Activated CD4-positive, alpha-beta T cell treated with anti-CD3 and anti-CD28 coated beads, Interleukin-2, amount 10 ng/mL, durations not matched to agents 24 days and 14 days (primary cell): ENCODE measurements at places on chromosomes 6 and 20. TPM values are rescaled to one million over a fixed set of nuclear protein-coding genes. Genes with fewer than 3 reads are reported as not detected.

DNA sequence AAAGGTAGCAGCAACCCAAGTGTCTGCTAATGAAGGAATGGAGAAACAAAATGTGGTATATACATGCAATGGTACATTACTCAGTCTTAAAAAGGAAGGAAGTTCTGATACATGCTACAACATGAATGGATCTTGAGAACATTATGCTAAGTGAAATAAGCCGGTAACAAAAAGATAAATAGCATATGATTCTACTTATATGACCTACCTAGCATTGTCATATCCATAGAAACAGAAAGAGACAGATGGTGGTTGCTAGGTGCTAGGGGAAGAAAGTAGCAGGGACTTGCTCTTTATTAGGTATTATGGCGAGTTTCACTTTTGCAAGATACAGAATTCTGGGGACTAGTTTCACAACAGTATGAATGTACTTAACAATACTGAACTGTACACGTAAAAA lies 46.6 kb downstream of the UBR2 start:
- H3K4me3 ChIP-seq, result no peak overlapping the region
- DNase-seq, result no peak
- H3K27me3 ChIP-seq, result no peaks in the 10 kb centered on the region
- peak overlapping the region; percentile 3 for H3K27ac ChIP-seq
- peaks cover 24% of the 10 kb centered on the region for H3K36me3 ChIP-seq

GRCh38 chr6:143232849-143233248 lies 172.2 kb downstream of the AIG1 start:
- H3K4me3 ChIP-seq, result no peak overlapping the region
- no peak overlapping the region for H3K27ac ChIP-seq
- DNase-seq, result peak; percentile 74

PRL gene
- not detected in 2 replicates for total RNA-seq

DNAH8 gene
- total RNA-seq, result 0.02 TPM in 1 of 2 replicates, not detected in the other

DNA sequence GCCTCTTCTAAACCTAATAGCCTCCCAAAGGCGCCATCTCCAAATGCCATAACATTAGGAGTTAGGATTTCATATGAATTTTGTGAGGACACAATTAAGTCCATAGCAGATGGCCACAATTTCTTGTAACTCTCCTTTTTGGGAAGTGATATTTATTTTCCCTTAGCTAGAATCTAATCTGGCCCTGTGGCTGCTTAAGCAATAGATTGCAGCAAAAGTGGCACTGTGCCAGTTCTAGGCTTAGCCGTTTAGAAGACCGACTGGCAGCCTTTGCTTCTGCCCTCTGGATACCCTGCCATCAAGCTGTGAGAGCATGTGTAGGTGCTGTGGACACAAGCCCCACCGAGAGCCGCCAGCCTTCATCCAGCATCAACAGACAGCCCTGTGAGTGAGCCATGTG lies 15.9 kb upstream of the ADGB start:
- no peak for DNase-seq
- H3K4me3 ChIP-seq, result no peak overlapping the region
- H3K27ac ChIP-seq, result no peak overlapping the region
- no peaks in the 10 kb centered on the region for H3K4me1 ChIP-seq

PPP1R16B gene
- 133 TPM in 2 replicates for total RNA-seq

SIRPB2 gene
- total RNA-seq, result not detected in 2 replicates

HEY2 gene
- not detected in 2 replicates for total RNA-seq

DNA sequence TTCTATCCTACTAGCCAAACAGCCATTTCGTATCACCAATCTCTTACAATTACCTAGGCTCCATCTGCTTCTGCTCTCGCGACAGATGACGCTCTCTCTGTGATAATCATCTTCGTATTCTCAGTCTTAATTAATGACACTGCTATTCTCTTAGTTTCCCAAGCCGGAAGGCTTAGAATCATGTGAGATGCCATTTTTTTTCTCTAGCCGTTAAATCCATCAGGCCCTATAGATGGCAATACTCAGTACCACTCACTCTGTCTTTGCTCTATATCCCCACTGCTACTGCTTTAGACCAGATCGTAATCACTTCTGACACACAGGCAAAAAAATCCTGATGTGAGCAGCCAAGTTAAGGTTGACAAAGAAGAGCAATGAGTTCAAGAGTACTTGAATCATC lies 2.1 kb upstream of the THEMIS start:
- H3K36me3 ChIP-seq, result peaks cover 31% of the 10 kb centered on the region
- H3K4me3 ChIP-seq, result peak overlapping the region; percentile 20

LAMP5 gene
- not detected in 2 replicates for total RNA-seq

- H3K27ac ChIP-seq, result no peak overlapping the region
- no peak overlapping the region for H3K4me3 ChIP-seq
- H3K4me1 ChIP-seq, result no peaks in the 10 kb centered on the region
- no peaks in the 10 kb centered on the region for H3K27me3 ChIP-seq
These were observed 22.8 kb downstream of the NPEPL1 start for GRCh38 chr20:58715391-58715800.

NT5E gene
- 14.8 and 15.2 TPM in 2 replicates for total RNA-seq

INSM1 gene
- total RNA-seq, result 46.7 and 48.8 TPM in 2 replicates

DNA sequence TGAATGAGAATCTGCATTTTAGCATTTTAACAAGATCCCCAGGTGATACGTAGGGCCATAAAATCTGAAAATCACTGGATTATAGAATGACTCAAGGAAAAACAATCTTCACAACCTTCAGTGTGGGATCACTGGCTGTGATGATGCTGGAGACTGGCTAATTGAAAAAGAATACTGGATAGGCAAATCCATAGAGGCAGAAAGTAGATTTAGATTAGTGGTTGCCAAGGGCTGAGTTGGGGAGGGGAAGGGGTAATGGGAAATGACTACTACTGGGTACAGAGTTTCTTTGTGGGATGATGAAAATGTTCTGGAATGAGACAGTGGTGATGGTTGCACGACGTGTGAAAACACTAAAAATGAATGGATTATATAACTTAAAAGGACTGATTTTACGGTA lies 84.1 kb downstream of the CDK19 start:
- no peak overlapping the region for H3K27ac ChIP-seq
- peaks cover 19% of the 10 kb centered on the region for H3K36me3 ChIP-seq
- DNase-seq, result no peak
- no peak overlapping the region for H3K4me3 ChIP-seq
- H3K27me3 ChIP-seq, result no peaks in the 10 kb centered on the region
- H3K4me1 ChIP-seq, result no peaks in the 10 kb centered on the region

GRCh38 chr6:108293527-108294296 lies 1.1 kb upstream of the AFG1L start:
- DNase-seq, result no peak
- H3K27ac ChIP-seq, result peak overlapping the region; percentile 100
- peak overlapping the region; percentile 99 for H3K4me3 ChIP-seq

DNA sequence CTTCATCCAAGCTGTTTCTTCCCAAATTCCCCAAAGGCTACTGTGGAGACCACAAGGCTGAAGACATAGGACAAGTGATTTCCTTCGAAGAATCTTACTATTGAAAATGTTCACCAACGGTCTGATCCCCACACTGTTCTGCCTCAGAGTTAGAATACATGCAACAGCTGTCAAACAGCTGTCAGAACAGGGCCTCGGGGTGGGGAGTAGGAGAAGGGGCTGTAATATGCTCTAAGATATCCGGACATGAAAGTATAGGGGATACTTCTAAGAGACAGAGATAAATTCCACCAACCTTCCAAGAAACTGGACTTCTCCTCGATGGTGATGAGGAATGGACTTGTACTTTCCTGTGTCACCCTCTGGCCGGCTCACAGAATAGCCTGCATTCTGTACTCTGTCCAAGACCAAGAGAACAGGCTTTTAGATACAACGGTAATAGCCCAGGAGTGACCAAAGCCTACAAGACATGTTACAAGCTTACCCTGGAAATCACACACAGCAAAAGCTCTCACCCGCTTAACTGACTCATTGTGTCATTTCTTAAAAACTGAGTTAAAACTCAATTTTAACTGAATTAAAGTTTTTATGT lies 69.2 kb upstream of the PTGIS start:
- H3K4me3 ChIP-seq, result no peak overlapping the region
- H3K4me1 ChIP-seq, result peaks cover 11% of the 10 kb centered on the region
- H3K36me3 ChIP-seq, result peaks cover 52% of the 10 kb centered on the region
- H3K27me3 ChIP-seq, result no peaks in the 10 kb centered on the region
- DNase-seq, result no peak

C6orf132 gene
- total RNA-seq, result 0.21 and 0.40 TPM in 2 replicates

- no peak overlapping the region for H3K27ac ChIP-seq
- H3K36me3 ChIP-seq, result no peaks in the 10 kb centered on the region
- H3K4me1 ChIP-seq, result no peaks in the 10 kb centered on the region
These were observed 9.8 kb downstream of the SNPH start for GRCh38 chr20:1275919-1276318.

DNA sequence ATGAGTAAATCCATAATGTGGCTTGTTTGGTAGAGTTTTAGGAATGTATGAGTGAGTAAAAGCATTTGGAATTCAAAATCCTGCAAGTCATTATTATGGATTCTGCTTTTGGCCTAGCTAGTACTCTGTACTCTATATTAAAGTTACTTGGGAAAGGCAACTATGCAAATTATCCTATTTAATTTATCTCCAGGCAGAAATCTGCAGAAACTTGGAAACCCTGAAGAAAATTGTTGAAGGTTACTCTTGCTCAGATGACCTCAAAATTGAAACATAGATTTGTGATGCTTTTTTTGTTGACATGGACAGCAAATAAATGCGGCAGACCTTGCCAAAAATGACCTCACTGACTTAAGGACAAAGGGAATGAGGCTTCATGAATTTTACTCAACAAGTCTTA lies 477.1 kb upstream of the EYS start:
- no peak overlapping the region for H3K4me3 ChIP-seq
- no peaks in the 10 kb centered on the region for H3K36me3 ChIP-seq
- H3K27me3 ChIP-seq, result no peaks in the 10 kb centered on the region
- H3K27ac ChIP-seq, result no peak overlapping the region
- no peak for DNase-seq

DNA sequence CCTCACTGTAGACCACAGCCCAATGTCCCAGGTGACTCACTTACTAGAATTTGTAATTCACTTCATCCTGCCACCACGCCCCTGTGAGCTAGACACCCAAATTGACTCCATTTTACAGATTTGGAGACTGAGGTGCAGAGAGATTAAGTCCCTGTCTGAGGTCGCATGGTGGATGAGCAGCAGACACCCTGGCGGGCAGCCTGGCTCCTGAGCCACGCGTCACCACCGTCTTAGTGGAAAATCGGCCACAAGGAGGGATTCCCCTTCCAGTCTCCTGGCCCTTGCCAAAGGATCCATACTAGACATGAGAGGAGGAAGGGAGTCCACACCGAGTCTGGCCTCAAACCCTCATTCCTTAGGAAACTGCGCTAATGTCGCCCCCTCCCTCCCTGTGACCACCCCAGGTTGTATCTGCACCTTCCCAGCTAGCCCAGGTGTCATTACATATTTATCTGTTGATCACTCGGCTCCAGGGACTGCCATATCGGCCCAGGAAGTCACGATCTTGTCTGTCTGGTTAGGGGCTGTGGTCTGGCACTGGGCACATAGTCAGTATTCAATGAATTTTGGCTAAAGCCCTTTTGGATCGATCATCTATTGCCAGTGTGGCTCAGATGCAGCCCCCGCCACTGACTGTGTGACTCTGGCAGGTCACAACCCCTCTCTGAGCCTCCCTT lies 25.7 kb upstream of the PTGIS start:
- H3K27me3 ChIP-seq, result no peaks in the 10 kb centered on the region
- H3K27ac ChIP-seq, result peak overlapping the region; percentile 100
- DNase-seq, result peak; percentile 76
- peaks cover 67% of the 10 kb centered on the region for H3K36me3 ChIP-seq
- H3K4me1 ChIP-seq, result peaks cover 81% of the 10 kb centered on the region

DNA sequence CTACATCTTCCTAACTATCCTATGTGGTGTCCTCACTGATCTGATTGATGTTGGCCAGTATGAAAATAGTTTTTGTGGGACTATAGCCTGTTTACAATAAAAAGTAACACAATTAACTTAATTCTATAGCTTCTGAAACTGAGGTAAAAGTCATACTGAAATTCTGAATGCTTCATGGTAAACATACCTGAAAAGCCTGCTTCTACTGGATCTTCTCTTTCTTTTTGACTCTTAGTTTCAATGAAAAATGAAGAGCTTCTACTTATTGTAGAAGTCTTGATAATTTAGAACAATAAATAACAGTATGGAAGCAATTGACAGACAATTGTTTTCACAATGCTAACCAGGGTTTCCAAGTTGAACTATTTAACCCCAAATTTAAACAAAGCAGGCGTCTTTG lies 383.9 kb upstream of the MMS22L start:
- H3K27me3 ChIP-seq, result no peaks in the 10 kb centered on the region
- no peak overlapping the region for H3K27ac ChIP-seq
- no peak overlapping the region for H3K4me3 ChIP-seq
- DNase-seq, result no peak

- no peak overlapping the region for H3K4me3 ChIP-seq
- H3K36me3 ChIP-seq, result no peaks in the 10 kb centered on the region
- no peaks in the 10 kb centered on the region for H3K4me1 ChIP-seq
- no peaks in the 10 kb centered on the region for H3K27me3 ChIP-seq
These were observed 79.4 kb downstream of the FOXC1 start for GRCh38 chr6:1689141-1689540.

DNA sequence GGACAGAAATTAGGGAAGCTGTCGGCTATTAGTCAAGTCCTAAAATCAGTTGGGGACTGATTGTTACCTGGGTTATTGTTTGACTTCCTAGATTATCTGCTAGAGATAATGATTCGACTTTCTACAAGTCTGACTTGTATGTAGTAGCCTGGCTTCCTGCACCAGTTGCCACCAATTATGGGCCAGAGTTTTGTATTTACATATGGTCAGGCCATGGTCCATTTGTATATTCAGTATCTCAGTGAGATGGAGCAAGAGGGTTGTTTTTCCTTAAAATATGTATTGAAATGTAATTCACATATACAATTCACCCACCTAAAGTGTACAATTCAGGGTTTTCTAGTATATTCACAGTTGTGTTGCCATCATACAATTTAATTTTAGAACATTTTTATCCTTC lies 130.6 kb upstream of the PHACTR3 start:
- no peaks in the 10 kb centered on the region for H3K4me1 ChIP-seq
- peaks cover 6% of the 10 kb centered on the region for H3K27me3 ChIP-seq
- DNase-seq, result no peak
- no peaks in the 10 kb centered on the region for H3K36me3 ChIP-seq

DNA sequence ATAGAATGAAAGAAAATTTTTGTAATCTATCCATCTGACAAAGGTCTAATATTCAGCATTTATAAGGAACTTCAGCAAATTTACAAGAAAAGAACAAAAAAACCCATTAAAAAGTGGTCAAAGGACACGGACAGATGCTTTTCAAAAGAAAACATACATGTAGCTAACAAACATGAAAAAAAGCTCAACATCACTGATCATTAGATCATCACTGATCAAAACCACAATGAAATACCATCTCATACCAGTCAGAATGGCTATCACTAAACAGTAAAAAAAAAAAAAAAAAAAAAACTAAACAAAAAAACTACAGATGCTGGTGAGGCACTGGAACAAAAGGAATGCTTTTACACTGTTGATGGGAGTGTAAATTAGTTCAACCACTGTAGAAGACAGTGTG lies 837.1 kb downstream of the EPHA7 start:
- H3K36me3 ChIP-seq, result no peaks in the 10 kb centered on the region
- DNase-seq, result no peak
- H3K27ac ChIP-seq, result no peak overlapping the region
- no peaks in the 10 kb centered on the region for H3K27me3 ChIP-seq

CD93 gene
- total RNA-seq, result 1.5 and 1.7 TPM in 2 replicates

RAB44 gene
- 0.07 TPM in 1 of 2 replicates, not detected in the other for total RNA-seq
